ENCODE measurements at places on chromosomes 4 and X.

GRCh38 chrX:63513825-63514568 lies 162.9 kb upstream of the SPIN4 start:
- DNase-seq = no peak

DNA sequence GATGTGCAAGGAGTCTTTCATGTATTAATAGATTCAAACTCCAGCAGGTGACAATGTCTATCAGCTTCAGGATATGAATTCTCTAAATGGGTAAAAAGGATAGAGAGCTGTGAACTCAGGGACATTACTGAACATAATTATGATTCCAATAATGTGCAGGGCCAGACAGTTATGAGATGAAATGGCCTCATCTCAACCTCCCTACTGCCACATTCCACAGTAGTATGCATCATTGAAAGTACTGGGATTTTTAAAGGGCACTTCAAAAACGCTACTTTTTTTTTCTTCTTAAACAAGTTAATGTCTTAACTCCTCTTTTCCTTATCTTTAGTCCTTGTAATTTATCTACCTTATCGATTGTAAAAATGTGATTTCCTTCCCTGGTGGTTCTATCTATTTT lies 202.0 kb downstream of the APBB2 start:
- no peak for DNase-seq

DNA sequence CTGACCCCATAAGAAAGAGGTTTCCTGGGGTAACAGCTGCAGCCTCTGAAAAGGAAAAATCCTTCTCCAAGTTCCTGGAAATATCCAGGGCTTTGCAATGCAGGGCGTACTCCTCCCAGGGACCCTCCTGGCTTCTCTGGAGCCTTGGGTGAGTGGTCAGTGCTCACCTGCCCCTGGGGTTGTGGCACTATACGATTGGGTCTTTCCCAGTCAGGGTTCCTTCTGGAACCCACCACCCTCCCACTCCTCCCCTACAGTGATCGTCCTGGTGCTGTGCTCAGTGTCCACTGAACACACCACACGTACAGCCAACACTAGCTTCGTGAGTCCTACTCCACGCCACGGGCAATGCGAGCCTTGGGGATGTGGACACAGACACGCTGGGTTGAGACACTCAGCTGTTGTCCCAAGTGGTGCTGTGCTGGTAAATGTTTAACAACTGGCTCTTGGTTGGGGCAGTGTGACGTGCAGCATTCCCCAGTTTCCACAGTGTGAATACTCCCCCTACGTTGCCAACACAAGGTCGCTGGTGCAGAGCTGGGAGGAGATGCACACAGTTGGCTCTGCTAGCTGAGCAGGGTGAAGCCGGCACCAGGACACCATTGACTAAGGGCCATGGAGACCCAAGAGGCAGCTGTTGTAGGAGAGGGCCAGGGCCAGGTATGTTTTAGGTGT lies 65.4 kb downstream of the HTRA3 start:
- no peak for DNase-seq

DNA sequence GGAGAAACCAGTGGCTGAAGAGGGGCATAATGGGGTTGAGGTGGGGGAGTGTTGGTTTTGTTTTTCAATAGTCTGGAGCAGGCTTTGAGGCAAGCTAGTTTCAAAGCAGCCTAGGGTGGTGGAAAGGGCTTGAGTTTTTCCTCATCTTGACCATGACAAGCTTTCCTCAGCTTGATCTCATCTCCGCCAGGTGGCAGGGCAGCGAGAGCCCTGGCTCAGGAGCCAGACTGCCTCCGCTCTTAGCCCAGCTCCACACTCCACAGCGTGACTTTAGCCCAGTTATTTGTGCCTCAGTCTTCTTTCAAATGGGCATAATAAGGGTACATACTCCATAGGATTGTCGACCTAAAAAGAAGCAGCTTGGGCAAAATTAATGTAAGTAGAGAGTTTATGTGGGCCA lies 29.9 kb upstream of the SOWAHD start:
- DNase-seq = no peak

DNA sequence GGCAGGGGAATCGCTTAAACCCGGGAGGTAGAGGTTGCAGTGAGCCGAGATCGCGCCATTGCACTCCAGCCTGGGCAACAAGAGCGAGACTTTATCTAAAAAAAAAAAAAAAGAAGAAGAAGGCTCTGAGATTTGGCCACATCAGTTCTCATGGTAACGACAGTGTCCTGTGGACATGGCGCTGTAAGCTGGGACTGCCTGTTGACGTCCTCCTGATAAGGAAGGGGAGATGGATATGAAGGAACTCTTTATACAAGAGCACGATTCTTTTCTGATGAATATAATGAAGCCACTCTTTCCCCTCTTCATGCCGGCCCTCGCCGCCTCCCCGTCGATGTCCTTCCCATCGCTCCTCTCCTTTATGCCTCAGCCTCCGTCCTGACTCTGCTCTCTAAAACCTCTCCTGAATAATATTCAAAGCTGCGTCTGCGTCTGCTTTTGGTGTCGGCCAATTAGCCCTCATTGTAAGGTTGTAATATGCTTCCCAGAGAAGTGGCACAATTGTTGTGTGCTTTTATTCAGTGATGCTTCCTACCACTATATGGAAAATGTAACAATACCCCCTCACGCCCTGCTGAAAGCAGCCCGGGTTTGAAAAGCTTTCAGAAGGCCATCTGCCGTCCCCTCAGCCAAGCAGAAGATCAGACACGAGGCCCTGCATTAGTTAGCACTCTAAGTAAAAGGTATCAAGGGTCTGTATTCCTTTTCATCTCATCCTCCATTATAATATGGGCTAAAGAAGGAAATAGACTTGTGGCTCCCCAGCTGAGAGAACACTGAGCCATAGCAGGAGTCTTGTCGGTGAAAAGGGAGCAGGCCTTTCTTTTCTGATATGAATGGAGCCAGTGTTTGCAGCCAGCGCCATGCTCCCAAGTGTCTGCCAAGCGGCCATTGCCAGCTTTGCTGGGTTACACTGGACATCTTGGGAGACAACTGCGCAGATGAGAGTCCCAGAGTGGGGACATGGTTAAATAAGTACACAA lies 22.1 kb upstream of the SCOC start:
- no peak for DNase-seq

DNA sequence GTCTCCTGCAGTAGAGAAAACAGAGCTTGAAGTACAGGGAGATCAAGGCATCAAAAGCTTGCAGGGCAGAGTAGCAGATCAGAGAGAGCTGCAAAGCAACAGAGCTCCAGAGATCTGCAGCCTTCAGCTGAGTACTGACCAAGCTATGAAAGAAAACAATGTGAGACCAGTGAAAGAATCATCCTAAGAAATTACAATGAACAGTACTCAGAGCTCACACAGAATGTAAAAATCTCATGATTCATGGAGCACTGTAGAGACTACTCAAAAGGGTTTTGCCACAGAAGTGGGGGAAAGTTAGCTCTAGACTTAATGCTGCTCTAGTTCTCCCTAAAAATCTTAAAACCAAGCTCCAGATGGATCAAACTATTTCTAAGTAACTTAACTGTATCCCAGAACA lies 80.0 kb upstream of the MAB21L2 start:
- DNase-seq = no peak

GRCh38 chr4:31995943-31996901 lies 1276.1 kb downstream of the PCDH7 start:
- no peak for DNase-seq

DNA sequence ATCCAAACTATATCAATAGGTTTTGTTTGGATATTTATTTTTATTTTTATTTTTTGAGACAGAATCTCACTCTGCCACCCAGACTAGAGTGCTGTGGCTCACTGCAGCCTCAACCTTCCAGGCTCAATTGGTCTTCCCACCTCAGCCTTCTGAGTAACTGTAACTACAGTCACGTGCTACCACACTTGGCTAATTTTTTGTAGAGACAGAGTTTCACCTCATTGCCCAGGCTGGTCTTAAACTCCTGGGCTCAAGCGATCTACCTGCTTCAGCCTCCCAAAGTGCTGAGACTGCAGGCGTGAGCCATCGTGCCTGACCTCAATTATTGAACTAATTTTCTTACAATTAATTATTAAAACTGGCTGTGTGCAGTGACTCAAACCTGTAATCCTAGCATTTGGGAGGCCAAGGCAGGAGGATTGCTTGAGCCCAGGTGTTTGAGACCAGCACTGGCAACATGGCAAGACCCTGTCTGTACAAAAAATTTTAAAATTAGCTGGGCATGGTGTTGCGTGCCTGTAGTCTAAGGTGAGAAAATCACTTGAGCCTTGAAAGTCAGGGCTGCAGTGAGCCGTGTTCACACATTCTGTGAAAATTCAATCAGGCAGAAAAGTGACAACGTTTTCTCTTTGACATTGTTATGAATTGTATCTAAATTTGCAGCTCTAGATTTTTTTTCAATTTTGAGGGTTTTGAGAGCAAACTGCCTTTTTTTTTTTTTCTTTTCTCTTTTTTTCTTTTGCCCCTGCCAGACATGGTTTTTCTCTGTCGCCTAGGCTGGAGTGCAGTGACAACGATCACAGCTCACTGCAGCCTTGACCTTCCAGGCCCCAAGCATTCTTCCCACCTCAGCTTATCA lies 66.0 kb downstream of the UBE2K start:
- DNase-seq = no peak

DNA sequence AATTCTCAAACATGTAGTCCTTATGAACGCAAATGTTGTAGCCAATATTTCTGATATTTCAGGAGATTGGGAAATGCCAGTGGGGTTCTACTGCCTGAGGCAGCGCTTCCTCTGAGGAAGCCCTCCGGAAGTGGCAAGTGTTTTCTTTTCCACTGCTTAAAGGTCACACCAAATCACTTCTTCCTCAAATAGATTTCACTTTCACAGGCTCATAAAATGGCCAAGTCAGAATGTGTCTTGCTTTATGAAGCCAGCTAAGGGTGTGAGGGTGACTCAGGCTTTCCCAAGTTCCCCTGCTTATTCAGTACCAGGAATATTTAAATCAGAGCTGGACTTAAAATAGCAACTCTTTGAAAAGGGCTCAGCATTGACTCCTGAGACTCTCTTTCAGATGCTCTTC lies 514.2 kb upstream of the DIPK2B start:
- no peak for DNase-seq

DNA sequence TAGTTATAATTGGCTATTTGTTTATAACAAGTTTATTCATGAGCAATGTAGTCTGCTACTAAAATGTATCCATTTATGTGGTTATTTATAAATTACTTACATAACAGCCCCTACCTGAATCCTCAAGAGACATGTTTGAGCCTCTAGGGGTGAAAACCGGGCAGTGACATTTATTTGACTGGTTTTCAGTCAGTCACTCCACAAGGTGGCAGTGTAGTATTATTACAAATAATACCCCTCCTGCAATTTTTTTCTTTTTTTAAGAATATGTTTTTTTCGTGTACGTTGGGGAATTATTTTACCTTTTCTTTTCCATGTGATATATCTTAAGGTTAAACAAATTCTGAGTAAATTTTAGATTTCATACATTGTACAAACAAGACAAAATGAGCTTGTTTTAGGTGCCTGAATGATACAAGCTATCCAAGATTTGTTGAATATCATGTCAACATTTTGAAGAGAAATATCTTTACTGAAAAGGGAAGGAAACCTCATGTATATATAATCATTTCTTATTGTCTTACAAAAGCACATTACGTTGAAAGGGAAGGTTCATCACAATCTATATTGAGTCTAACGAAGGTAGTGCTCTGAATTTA lies 598.7 kb upstream of the TECRL start:
- DNase-seq = peak; percentile 55

DNA sequence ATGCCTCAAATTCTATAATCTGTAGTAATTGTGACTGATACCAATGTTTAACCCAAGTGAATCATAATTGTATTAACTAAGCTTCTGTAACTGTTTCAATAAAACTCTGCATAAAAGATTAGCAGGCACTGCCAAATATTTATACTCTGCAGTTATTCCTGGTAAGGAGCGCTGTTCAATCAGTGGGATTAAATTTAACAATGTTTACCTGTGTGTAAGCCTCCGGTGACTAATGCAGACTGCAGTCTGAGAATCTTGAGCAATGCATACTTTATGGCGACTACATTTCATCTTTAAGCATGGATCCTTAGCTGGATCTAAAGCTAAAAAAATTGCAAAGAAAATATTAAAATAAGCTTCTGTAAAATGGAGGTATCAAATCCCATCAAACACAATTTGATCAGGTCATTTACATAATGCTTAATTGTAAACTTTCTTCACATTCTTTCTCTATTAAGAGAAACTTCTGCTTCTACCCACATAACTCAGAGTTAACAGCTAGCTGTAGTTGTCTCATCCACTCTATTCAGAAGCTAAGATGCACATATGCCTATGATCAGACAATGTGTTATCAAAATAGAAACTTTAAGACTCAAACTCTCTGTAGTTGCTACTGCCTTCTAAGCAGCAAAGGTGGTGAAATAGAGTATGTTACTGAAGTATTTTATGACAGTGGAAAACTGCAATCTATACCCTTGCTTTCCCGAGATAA lies 234.0 kb downstream of the SPOCK3 start:
- DNase-seq = no peak

DNA sequence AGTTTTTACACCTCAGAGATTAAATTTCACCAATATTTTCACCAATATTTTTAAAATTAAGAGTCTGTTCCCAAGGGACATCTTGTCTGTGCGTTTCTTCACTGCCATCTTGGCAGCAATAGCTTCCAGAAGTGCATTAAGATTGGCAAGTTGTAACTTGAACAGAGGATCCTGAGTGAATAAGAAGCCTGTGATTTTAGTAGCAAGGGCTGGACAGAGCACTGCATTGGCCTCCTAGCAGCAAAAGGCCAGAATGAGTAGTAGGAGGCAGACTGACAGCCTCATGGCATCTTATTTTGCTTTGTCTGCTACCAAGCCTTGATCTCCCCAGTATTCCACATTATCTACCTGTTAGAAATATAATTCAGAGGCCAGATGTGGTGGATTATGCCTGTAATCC lies 138.4 kb downstream of the CPE start:
- no peak for DNase-seq

- peak; percentile 40 for DNase-seq
Observed at GRCh38 chr4:3767570-3768288, 1.5 kb downstream of the ADRA2C start.

DNA sequence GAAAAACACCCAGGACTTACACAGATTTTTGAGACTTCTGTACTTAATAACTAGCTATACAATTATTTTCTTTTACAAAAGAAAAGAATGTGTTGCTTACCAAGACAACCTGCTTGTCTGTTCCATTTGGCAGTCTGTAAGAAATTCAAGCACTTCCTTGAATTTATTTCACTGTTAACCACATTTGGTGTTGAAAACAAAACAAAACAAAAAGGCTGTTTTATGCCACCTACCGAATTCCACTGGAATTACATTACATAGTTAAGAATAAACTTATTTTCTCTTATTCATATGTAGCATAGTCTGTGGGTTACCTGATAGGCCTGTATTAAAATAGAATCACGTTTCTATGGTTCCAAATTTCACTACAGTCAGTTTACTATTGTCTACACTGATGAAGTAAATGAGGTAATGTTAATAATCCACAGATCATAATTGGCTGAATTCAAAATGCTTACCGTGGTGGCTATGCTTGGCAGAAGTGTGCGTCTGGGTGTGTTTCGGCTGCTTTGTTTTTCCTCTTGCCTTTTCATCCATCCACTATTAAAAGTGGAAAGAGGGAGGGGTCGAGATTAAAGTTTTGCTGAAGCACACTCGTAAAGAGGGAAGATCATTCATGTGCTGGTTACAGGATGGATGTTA lies at the start of gene TLR1:
Gene TLR1 (minus strand): TSS at position 138 of the 642 bp plus-strand sequence. CDS start 5,960 bp downstream, outside the sequence.
- DNase-seq = peak; percentile 52

Measured in erythroblast (primary cell).